ENCODE measurements at places on chromosomes 13 and 19.

DNA sequence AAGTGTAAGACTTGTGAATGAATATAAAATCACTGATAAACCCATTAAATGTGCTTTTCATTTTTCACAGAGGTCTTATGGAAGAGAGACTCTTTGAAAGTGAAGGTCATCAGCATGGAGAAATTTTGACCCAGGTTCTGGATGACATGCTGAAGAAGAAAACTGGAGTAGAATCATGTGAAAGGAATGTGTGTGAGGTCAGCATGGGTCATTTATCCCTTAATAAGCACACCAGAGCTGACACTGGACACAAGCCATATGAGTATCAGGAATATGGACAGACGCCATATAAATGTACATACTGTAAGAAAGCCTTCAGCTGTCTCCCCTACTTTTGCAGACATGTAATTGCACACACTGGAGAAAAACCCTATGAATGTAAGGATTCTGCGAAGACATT, 29.0 kb downstream of the ZNF20 start:
- no peak for DNase-seq

- DNase-seq = peak; percentile 90
Observed at GRCh38 chr13:21670883-21671619, at the start of gene FGF9. TSS of gene FGF9 (plus strand) at chr13:21671073. CDS start at chr13:21671913, 840 bp downstream.

- DNase-seq = no peak
Observed at GRCh38 chr19:38836983-38837626, 5.5 kb upstream of the ECH1 start.

DNA sequence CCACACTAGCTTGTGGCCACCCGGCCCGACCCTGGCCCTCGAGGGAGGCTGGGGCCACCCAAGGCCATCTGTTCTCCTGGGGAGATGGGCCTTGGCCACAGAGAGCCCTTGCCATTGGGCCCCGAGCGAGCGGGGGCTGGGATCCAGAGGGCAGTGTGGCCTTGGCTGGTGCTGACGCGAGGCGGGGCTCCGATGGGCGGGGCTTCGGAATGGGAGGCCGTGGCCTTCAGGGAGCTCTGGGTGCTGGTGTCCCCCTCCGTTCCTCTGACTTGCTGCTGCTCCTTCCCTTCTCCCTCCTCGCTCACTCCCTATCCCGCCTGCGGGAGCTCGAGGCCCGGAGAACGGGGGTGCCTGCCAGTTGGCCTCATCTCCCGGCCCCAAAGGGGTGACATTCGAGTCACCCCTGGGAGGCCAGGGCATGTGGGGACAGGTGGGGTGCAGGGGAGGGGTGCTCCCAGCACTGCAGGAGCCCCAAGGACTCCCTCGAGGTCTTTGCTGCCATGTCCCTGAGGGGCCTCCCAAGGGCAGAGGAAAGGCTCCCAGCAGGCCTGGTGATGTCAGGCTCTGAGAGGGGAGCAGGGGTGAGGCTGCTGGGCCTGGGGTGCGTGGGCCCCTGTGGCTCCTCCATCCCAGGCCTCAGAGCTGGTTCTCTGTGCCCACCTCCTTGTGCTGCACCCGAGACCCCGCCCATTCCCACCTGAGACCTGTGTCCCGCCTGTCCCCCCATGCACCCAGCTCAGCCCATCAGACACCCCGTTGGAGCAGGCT, 4.2 kb downstream of the NCLN start:
- no peak for DNase-seq

- DNase-seq = no peak
Observed at GRCh38 chr19:29514525-29515232, 11.1 kb upstream of the VSTM2B start.

GRCh38 chr13:54742984-54743383, 1714.4 kb downstream of the OLFM4 start:
- no peak for DNase-seq

DNA sequence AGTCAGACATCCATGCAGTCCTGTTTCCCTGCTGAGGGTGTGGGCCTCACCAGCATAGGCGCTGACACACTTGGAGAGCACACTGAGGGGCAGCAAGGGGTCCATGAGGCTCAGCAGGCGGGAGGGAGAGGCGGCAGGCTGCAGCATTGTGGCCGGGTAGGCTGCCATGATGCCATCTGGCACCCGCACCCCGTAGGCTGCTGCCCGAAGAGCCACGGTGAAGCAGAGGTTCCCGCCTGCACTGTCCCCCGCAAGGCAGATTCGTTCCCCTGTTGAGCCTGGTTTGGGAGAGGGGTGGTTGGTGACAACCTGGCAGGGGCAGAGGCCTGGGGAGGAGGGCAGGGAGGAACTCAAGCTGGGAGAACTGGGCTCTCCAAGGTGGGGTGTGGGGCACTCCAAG, 16.0 kb upstream of the CNFN start:
- DNase-seq = no peak

DNA sequence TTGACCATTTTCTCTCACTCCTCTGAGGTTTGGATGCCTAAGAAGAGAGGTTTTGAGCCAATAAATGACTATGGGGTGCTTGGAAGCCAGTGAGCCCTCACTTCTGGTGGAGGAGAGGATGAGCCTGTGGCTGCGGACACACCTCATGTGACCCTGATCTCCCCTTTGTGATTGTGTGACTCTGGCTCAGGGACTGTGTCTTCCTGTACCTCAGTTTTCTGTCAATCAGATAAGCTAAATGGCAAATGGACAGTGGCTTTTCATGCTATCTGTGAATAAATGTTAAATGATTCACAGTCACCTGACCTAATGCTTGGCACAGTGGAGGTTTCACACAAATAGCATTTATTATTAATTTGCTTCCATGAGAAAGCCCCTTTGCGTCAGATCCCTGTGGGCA, 2.7 kb downstream of the PSG8 start:
- no peak for DNase-seq

- no peak for DNase-seq
Observed at GRCh38 chr19:10116085-10116865, 3.4 kb downstream of the EIF3G start.

- no peak for DNase-seq
Observed at GRCh38 chr13:101026736-101027398, 352.3 kb upstream of the TMTC4 start.

DNA sequence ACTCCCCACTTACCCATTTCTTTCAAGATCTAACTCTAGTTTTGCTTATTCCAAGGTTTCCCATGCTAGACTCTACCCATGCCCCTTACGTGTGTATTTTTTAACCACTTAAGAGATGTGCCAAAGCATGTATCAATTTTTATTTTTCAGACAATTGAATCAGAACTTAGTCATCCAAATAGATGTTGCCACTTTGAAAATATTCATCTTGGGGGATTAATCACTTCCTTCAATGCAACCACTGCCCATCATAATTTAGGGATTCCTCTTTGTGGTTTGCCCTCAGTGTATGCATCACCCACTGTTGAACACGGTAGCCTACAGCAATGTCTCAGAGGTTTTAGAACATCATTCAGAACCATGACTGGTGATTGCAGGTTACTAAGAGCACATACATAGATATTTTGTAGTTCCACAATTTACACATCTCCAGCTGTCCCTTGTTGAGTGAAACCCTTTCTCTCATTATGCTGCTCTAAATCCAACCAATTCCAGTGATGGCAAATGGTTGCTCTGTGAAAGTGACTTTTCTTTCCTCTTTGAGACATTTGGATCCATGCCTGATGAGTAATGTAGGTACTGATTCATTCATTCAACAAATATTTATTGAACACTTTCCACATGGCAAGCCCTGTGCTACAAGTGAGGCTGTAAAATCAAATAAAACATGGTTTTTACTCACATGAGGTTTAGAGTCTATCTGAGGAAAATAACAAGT, 60.6 kb upstream of the SERP2 start:
- no peak for DNase-seq

DNA sequence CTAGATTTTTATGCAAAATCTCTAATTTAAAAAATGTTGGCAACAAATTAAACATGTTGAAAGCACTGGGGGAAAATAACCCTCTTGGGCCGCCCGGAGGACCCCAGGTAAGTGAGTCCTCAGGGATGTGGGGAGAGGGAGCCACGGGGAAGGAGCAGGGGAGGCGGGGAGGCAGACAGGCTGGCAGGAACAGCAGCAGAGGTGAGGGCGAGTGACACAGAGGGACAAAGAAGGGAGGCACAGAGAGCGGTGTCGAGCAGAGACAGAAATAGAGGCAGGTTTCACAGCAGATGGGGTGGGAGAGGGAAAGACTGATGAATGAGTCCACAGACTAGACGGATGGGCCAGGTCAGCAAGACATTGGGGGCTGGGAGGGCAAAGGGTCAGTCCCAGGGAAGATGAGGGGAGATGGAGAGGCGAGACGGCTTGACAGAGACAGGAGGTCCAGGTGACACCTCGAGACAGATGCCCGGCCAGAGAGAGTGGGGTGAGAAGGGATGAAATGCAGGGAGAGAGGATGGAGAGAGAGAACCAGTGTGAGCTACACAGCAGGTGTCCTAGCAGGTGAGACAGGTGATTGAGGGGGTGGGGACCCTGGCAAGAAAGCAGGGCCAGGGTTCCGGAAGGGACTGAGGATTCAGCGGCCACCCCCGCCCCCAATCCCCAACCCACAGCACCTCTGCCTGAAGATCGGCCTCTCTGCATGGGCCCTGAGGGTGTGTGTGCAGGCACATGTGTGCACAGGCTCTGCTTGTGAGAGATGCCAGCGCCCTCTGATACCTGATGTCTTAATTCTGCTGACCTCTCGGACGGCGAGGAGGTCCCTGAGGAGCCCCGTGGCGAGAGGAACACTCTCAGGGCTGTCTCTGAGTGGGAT, 3.8 kb downstream of the LRRC4B start:
- no peak for DNase-seq

- DNase-seq = no peak
Observed at GRCh38 chr19:8489561-8490394, 12.7 kb downstream of the PRAM1 start.

DNA sequence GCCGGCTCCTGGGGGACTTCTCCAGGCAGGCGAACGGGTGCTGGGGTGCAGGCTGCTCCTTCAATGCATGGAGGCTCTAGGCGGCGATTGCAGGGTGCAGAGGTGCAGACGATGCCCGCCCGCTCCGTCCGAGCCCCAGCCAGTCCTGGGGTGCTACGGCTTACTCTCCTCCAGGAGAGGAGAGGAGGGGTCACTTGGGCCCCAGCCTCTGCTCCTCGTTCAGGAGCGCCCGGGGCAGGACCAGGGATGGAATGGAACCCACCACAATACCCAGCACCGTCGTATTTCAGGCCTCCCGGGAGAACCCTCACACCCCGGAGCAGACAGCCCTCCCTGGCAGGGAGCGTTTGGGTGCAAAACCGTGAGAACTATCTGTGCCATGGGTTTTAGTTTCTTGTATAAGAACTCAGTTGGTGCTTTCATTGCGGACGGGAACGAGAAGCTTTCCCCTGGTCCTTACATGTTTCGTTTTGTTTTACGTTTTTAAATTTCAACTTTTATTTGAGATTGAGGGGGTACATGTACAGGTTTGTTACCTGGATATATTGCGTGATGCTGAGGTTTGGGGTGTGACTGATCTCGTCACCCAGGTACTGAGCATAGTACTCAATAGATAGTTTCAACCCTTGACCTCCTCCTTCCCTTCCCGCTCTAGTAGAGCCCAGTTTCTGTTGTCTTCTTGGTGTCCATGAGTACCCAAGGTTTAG, 46.8 kb downstream of the ARHGEF18 start:
- no peak for DNase-seq

- DNase-seq = no peak
Observed at GRCh38 chr13:53112522-53112921, 83.9 kb downstream of the OLFM4 start.

DNA sequence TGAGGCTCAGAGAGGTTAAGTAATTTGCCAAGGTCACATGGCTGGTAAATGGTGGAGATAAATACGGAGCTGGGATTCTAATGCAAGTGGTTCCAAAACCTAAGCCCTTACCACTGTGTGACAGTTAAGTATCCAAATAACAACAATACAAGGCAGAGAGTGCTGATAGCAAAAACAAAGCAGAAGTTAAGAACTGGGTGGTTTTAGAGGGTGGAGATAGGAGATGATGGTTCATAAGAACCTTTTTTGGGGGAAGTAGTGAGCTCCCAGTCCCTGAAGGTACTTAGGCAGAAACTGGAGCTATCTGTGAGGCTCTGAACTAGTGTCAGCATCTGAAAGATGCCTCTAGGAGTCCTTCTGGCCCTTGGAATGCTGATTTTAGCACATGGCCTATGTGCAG, 56.2 kb upstream of the UBE2L5 start:
- no peak for DNase-seq

GRCh38 chr13:109836629-109837607, 50.5 kb upstream of the IRS2 start:
- no peak for DNase-seq

DNA sequence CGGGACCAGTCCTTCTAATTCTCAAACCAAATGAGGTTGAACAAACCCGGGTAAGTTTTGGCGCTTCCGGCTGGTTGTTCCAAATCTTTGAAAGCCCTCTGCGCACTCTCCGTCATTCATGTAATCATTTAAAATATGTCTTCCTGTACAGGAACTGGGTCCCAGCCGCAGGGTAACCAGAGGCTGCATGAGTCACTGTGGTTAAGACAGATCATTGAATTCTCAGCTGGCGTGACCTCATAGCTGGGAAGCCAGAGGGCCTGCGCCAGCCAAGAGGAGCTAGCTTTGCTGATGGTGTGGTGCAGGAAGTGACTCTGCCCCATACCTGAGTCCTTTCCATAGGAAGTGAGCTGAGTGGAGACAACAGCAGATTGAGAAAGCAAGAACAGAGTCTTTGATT, 135.2 kb downstream of the TSHZ3 start:
- DNase-seq = no peak

GRCh38 chr13:30787738-30788525, 52.6 kb downstream of the ALOX5AP start:
- peak; percentile 53 for DNase-seq
